Mesothelial cell of epicardium (in vitro differentiated cells): ENCODE measurements at places on chromosomes 2 and 18. TPM values are rescaled to one million over a fixed set of nuclear protein-coding genes. Genes with fewer than 3 reads are reported as not detected.

- no peak for DNase-seq
These were observed 29.5 kb downstream of the BCL11A start for GRCh38 chr2:60523963-60524362.

GRCh38 chr2:172137943-172138342 is 35.2 kb upstream of the DLX2 start:
- no peak for DNase-seq

DNA sequence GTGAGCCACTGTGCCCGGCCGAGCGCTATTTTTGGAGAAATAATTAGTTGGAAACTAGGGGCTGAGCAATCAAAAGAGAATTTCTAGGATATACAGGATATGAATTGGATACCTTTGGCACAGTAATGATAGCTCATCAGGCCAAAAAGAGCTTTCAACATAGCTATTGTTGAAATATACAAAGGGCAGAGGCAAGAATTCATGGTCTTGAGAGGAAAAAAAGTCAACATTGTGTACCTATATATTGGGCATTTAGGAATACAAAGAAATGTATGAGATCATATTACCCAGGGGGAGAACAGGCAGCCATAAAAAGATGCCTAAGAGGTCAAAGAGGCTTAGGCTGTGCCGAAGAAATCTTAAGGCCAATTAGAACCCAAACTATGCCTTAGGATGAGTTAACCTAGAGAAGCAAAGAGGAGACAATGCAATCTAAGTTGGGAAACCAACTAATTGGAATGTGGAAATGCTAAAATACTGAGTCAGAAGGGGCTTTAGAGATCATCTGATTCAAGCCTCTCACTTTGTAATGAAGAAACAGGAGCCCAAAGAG is 99.0 kb downstream of the RBBP8 start:
- DNase-seq = no peak

GRCh38 chr2:85580206-85580605 is 2.8 kb downstream of the VAMP8 start:
- DNase-seq = no peak

GRCh38 chr18:24819141-24819890 is 358.9 kb downstream of the HRH4 start:
- no peak for DNase-seq

DNA sequence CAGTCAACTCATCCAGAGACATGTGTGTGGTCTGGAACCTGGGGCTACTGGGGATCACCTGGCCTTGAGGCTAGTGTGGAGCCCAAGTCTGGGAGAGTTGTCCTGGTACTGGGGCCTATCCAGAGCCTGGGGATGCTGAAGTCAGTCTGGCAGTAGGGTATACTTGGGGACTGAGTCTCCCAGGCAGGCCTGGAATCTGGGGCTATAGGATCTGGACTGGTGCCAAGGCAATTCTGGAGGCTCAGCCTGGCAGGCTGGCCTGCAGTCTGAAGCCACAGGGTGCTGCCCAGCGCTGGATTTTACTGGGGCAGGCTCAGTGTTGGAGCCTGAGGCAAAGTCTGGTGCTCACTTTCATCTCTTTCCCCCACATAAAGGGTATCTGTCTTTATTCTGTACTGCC is 46.5 kb downstream of the AQP4 start:
- no peak for DNase-seq

DNA sequence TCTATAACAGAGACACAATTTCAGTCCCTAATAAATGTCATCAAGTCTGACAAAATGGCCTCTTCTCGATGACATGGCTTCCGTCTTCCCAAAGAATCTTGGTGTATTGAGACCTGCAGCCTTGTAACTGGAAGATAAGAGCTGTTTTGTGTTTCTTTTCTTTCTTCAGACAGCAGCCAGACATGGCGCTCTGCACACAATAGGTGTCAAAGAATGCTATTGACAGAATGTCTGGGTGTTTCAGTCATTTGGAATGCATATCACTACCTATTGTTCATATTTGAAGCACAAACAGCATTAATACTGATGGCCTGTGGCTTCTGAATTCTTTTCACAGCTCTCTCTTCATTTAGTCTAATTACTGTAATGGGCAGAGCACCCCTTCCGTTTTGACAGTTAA is 344.8 kb downstream of the RPRM start:
- no peak for DNase-seq

DNA sequence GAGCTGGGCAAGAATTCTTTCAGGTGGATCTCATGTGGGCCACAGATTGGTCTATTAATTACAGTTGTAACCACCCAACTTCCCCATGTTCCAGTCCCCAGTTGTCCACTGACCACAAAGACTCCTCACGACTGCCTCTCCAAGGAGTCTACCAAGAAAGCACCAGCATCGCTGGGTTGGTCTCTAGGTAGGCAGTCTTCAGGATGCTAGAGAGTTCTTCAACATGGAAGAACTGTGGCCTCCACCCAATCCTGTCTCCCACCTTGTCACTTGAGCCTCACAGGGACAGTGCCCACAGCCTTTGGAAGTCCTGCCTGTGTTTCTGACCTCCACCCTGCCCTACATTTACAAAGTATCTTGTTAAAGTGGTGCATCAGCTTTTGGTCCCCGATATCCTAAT is 184.7 kb upstream of the FN1 start:
- no peak for DNase-seq

DNA sequence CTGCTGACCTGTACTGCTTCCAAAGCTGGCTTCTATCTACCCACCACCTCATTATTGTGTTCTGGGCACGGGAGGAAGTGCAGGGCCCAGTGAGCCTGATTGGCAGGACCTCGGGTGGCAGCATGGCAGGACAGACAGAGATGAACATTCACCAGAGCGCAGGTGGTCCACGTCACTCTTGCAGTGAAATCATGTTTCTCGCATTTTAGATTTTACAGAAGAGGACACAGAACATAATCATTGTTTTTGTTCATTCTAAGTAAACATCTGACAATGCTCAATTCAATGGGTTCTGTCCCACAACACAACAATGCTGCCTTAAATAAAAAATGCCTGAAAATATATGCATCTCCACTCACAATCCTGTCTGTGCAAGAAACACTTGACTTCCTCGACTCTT is 11.5 kb upstream of the BIN1 start:
- no peak for DNase-seq

DNA sequence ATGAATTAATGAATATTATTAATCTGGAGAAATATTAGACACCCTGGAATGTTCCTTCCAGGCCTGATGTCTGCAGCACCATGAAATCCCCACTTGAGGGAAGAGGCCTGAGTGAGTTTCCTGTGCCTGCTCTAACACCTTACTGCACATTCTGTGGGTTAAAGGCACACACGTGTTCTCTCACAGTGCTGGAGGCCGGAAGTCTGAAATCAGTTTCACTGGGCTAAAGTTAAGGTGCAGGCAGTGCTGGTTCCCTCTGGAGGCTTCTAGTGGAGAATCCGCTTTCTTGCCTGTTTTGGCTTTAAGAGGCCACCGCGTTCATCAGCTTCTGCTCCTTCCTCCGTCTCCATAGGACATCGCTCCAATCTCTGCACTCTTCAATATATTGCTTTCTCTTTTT is 48.7 kb downstream of the ACKR3 start:
- DNase-seq = no peak

DNA sequence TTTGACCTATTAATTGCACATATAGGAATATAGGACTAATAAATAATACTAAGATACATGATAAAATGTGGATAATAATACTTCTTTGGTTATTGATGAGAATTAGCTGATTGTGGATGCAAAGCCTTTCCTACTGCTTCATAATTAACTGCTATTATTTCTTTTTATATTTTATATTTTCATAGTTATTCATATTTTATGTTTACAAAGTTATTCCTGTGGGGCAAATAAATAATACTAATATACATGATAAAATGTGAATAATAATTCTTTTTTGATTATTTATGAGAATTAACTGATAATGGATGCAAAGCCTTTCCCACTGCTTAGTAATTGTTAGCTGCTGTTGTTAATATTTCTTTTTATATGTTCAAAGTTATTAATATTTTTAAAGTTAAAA is 146.7 kb downstream of the EHBP1 start:
- no peak for DNase-seq

DNA sequence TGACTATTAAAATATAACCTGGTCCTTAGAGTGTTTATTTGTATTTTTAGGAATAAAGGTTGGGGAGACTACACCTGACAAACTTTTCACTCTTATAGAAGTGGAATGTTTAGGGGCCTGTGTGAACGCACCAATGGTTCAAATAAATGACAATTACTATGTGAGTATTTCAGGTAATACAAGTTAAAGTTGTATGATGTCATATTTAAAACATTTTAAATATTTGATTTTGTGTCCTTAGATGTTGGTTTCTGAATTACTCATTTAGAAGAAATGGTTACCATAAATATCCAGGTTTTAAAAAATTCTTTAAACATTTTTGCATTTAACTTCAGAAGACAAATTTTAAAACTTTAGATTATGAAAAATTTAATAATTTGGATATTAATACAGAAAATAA is 11.8 kb upstream of the ANKRD12 start:
- no peak for DNase-seq

GRCh38 chr2:38876407-38876806 is 631 bp downstream of the MORN2 start:
- DNase-seq = no peak

DNA sequence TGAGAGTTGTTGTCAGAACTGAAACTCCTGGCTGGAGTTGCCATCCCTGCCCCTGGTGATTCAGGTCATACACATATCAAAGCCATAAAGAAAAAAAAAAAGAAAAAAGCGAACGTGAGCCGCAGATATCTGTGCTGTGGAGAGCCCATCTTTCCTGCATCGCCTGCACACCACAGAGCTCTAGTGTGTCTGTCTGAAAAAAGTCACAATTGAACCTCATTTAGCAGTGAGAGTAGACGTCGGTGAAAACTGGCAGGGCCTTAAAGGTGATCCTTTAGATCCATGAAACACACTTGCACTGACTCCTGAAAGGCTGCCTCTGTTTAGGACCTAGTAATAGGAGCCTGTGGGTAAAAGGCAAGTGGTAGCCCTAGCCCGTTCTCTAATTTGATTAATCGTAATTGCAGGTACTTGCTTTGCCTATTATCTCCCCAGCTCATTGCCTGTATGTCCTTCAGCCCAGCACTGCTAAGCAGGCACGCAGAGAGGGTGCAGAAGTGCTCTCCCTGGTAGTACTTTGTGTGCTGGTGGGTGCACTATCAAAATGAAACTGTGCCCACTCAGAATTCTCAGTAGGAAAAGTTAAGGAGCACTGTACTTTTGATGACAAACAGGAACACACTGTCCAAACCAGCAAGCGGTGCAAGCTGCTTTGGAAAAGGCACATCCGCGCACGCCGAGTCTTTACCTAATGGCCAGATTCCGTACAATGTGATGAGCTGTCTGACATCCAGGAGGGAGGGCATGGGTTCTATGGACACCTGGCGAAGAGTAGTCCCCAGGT is 103.5 kb upstream of the ASB18 start:
- DNase-seq = no peak

GRCh38 chr2:132586101-132586511 is 83.9 kb downstream of the LYPD1 start:
- DNase-seq = no peak

DNA sequence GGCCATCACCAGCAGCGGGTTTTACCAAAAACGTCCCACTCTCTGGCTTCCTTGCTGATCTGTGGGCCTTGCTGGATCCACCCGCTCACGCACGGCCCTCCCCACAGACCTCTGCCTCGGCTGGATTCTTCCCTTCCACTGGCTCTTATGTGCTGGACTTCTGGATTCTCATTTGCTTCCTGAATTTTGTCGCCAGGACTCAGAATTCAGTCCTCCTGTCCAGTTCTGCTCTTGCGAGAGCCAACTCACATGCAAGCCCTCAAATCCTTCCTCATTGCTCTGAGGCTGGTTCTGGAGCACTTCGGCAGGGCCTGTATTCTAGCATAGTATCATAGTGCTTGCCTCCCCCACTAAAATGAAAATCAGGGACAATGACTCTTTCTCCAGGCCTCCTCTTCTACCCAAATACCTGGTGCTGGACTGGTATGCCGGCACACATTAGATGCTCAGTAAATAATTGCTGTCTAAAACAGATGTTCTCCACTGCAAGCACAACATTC is 115.5 kb downstream of the ATL2 start:
- DNase-seq = no peak

GRCh38 chr2:120109186-120110061 is 96.5 kb downstream of the EPB41L5 start:
- DNase-seq = no peak

- DNase-seq = no peak
These were observed 34.2 kb downstream of the PLCL1 start for GRCh38 chr2:197838579-197838978.

DNA sequence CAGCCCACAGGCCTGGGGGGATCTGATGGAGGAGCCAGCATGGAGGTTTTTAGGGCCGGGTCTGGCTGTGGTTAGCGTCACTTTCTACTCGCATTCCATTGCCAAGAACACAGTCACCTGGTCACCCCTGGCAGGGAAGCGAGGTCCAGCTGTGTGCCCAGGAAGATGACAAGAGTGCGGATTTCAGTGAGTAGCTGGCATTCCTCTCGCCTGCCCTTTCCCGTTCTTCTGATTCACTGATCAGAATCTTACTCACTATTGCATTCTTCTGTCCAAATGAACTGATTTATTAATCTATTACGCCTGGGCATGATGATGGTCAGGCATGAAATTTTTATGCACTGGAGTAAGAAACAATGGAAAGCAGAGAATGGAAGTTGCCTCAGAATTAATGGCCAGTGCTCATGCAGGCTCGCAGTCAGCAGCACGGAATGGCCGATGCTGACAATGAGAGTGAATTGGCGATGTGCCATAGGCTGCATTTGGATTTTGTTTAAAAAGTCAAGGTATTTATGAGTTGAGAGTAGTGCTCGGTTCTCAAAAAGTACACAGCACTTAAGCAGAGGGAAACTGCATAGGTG is 76.4 kb upstream of the MGAT5 start:
- DNase-seq = no peak

DNA sequence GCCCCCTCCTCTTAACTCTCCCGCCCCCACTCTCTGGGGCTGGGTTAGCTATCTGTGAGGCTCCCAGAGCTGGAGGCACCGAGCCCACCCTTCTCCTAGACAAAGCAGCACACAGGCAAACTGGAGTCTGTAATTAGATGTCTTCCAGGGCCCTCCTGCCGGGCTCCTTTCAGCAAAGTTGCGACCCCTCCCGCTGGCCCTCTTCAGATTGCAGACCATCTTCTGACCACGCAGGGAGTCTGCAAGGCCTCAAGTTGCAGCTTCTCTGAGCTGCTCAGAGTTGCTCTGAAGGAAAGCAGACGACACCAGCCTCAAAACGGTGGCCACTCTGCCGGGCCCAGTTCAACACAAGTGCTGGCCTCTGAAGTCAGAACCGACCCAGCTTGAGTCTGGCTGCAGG is 228.4 kb upstream of the COPS8 start:
- DNase-seq = peak; percentile 40

DNA sequence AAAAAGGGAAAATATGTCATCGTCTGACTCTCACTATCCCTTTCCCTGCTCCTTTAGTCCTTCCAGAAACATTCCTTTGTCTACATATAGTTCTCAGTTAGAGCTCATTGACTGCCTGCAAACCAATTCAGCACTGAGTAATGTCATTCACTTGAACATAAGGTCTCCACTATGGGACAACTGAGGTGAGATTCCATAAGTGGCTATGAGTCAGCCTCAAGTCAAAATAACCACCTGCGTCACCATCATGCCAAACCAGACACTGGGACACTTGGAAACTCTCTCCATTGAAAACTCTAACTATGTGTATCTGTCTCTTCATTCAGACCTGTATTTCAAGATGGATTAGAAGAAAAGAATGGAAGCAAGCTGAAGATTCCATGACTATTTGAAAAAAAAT is 878.0 kb upstream of the PIK3C3 start:
- DNase-seq = no peak

Gene PLA2R1
- total RNA-seq = 14.4 to 15.0 TPM (median 14.8 TPM) in 3 replicates

Gene ALKAL2
- total RNA-seq = 0.50 to 1.4 TPM (median 1.1 TPM) in 3 replicates

Gene EVA1A
- total RNA-seq = 9.3 to 12.0 TPM (median 11.5 TPM) in 3 replicates

Gene PDCL3
- 20.6 to 24.7 TPM (median 21.7 TPM) in 3 replicates for total RNA-seq

Gene KCNE4
- 9.0 to 9.3 TPM (median 9.2 TPM) in 3 replicates for total RNA-seq

Gene TUBA4B
- total RNA-seq = not detected in 3 replicates

Gene HMSD
- 2.7 to 7.2 TPM (median 3.5 TPM) in 3 replicates for total RNA-seq

Gene PASK
- 26.1 to 31.0 TPM (median 30.8 TPM) in 3 replicates for total RNA-seq
